Amygdala (tissue), 56 donors: ENCODE measurements at places on chromosomes 3 and 15.

DNA sequence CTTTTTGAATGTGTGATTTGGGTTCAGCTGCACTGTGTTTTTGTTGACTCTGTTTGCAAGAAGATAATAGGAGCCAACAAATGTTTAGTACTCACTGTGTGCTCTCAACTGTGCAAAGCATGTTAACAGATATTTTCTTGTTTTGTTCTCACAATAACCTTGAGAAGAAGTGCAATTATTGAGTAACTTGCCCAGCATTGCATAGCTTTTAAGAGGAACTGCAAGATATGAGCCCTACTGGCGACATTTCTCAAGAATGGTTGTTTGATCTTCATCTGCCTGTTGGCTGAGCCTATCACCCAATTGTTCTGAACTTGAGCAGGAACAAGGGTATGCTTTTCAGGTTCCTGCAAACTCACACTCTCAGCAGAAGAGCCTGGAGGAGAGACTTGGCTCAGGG lies 43.4 kb upstream of the AGBL1 start:
- no peak for DNase-seq

DNA sequence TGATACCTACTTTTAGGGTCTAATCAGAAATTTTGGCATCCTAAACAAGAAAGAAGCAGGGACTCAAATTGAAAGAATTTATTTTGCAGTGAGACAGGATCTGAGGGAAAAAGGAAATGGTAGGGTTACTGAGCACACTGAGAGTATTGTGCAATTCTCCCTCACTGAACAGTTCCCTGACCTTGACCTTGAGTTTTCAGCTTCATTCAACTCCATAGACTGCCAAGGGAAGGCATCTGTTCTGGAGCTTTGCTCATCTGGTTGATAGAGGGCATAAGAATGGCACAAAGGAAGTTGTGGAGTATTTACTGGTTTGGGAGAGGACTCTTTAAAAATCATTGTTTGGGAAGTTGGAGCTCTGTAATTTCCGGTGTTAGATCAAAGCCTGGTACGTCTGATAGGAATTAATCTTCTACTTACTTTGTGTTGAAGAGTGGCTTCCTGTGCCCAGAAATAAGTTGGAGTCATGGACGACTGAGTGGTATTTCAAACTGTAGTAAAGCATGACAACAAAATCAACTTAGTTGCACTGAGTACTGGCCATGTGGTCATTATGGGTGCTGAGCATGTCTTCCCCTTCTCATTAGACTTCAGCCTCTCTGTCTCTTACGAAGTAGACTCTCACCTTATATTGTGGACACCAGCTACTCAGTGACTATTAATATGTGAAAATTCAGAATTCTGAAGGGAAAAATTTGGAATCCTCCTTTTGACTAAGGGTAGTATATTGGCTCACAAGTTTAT lies 40.8 kb downstream of the CLDN1 start:
- no peak for DNase-seq

- DNase-seq: no peak
Observed at GRCh38 chr3:132006605-132007204, 28.1 kb downstream of the CPNE4 start.

- DNase-seq: no peak
Observed at GRCh38 chr3:80994767-80995166, 766.7 kb downstream of the GBE1 start.

DNA sequence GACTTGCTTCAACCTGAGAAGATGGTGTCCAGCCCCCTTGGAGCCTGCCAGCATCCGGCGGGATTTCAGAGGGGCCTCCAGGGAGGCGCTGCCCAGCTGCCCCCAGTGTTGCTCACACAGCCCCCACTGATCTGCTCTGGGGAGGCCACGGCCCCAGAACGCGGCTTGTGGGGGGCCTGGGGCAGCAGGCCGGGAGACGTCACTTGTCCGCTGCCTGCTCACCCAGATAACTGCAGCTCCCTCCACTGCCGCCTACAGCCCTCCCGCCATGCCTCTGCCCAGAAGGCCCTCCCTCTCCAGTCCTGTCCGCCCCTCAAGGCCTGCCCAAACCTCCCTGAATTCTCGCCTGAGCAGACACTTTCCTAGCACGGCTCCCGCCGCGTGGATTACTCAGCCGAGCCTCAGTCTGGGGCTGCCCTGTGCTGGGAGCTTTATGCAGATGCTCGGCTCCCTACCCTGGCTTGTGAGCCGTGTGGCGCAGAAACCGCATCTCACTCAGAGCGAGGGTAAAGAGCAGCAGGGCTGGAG lies 17.2 kb upstream of the ADIPOQ start:
- no peak for DNase-seq

- DNase-seq: no peak
Observed at GRCh38 chr15:35746121-35746520, 200.2 kb upstream of the DPH6 start.

DNA sequence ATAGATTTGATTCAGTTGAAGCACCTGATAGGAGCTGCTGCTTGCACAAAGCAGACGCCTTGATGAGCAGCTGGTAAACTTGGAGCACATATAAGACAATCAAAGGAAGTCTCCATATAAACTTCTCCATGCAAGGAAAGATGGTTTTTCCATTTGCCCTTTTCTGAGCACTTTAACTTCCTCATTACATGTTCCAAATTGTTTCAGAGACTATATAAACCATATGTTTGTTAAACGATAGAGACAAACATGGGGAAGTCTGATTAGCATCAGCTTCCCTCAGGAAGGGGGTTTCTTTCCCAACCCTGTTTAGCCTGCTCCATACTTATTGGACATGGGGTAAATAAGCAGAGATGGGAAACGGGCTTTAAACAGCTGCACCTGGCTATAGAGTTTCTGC lies 88.0 kb downstream of the DHX36 start:
- DNase-seq: no peak
